Inflammatory macrophage treated with lipopolysaccharide for 1 hour (primary cell): ENCODE measurements at places on chromosomes 16 and 17.

- DNase-seq, result peak; percentile 31
These were observed 763 bp upstream of the ACTG1 start for GRCh38 chr17:81513372-81513752.

DNA sequence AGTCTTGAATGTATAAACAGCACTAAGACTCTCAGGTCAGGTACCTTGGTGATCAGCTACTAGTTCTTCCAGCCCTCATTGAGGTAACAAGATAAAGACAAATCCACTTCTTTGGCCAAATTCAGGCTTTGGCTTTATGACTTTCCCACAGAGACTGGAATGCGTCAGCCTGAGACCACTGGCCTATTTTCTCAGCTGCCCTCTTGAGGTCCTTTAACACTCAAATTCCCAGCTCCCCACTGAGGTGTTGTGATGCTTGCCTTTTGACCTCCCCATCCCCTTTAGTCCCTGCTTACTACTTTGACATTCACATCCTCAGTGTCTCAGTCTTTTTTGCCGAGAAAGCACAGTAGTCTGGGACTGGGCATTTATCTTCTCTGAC lies 10.6 kb downstream of the TNFAIP1 start:
- no peak for DNase-seq

- DNase-seq, result no peak
These were observed 30.9 kb upstream of the FOXF1 start for GRCh38 chr16:86479419-86479818.

GRCh38 chr17:48239603-48239995 lies 132.0 kb downstream of the SNX11 start:
- DNase-seq, result no peak

DNA sequence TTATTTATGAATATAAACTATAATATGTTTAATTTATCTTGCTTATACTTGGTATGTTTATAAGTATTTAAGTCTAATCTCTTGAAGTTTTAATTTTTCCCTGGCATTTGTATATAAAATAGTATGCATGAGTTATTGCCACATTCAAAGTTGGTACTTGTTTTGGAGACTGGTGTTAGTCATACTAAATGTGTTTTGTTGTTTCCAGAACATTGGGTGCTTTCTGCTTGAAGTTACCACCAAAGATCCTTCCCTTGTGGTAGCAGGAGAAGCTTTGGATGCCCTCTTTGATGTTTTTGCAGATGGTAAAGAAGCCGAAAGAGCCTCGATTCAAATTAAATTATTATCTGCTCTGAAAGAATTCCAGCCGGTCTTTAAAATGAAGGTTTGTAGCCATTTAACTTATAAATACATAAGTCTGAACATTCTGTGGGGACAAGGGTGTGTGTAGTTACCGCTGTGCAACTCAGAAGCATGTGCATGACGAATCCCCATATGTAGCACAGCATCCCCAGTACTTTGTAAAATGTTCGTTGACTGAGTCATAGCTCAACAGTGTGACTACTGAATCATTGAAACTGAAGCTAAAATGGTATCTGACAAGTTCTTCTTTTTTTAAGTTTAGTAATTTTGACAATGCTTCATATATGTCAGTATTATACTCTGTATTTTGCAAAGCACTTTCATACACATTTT lies 36.4 kb downstream of the HEATR3 start:
- DNase-seq, result peak; percentile 49

GRCh38 chr17:57874434-57875289 lies 24.8 kb upstream of the MRPS23 start:
- DNase-seq, result peak; percentile 41

DNA sequence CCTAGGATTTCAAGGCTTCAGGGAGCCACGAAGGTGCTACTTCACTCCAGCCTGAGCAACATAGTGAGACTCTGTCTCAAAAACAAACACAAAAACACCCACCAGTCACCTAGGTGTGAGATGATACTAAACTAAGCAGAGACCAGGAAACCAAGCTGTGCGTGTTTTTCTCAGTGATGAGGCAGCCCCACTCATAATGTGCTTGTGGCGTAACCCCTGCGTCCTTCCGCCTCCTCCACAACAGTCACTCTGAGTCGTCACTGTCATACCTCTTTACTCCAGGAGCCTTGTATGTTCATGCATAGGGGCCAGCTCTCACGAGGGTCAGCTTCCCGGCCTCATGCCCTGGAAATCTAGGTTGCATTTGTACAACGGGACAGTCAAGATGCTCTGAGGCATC lies 31.1 kb upstream of the SLC47A1 start:
- peak; percentile 12 for DNase-seq

DNA sequence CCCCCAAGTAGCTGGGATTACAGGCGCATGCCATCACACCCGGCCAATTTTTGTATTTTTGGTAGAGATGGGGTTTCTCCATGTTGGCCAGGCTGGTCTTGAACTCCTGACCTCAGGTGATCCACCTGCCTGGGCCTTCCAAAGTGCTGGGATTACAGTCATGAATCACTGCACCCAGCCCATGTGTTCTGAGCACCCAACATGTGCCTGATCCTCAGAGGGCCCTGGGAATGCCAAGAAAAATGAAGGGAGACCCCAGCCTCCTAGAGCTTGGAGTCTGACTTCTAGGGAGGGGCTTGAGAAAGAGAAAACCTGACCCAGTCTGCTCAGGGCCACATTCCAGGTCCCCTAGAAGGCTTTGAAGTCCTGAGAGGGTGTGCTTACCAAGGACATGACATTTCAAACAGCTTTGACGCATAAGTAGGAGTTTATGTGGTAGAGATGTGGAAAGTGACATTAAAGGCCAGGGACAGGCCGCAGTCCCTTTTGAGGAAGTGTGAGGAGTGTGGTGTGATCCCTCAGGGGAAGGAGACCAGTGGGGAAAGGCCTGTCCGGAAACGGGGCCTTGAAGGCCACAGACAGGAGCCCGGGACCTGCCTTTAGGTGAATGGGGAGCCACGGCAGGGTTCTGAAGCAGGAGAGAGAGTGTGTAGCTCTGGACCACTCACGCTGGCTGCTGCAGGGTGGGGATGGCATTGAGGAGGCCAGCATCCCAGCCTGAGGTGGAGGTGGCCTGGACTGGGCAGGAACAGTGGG lies 1.1 kb upstream of the CCL22 start:
- DNase-seq, result peak; percentile 79

- no peak for DNase-seq
These were observed 152.7 kb downstream of the SOX9 start for GRCh38 chr17:72273289-72274056.

DNA sequence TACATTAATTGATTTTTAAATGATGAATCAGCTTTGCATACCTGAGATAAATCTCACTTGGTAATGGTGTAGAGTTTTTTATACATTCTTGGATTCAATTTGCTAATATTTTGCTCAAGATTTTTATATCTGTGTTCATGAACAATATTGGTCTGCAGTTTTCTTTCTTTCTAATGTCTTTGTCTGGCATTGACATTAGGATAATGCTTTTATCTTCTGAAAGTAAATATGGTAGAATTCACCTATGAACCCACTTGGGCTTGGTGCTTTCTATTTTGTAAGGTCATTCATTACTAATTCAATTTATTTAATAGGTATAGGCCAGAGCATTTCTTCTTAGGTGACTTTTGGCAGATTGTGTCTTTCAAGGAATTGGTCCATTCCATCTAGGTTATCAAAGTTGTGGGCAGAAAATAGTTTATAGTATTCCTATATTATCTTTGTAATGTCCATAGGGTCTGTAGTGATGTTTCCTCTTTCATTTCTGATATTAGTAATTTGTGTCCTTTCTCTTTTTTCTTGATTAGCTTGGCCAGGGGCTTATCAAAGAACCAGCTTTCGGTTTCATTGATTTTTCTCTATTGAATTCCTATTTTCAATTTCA lies 45.6 kb downstream of the NACA2 start:
- no peak for DNase-seq

DNA sequence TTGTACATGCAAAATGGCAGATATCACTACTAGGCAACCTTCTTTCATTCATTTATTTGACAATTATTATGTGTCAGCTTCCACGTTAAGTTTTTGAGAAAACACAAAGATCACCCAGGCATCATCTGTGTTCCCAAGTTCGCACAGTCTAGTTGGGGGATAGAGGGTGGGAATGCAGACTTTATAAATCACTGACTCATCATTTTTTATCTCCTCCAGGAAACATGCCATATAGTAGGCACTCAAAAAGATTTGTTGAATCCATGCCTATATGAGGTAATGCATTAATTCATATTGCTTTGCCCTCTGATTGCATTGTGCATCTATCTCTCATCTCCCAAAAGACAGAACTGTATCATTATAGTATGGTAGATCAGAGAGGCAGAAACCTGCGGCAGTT lies 196.8 kb upstream of the TOX3 start:
- DNase-seq, result no peak

DNA sequence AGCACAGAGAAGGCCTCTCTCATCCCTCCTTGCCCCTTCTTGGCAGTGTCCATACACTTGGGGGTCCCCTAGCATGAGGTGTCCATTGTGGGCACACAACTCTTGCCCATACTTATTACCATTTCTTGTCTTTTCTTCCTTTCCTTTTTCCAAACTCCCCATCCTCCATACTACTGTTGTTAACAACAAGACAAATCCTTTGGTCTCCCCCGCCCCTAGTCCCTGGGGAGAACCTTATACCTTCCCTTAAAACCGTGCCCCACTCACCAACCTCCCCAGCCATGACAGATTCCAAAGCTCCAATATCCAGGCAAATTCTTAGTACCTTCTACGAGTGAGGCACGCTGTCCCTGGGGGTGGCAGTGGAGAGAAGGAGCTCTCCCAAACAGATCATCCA lies 82.9 kb downstream of the GAS7 start:
- no peak for DNase-seq

DNA sequence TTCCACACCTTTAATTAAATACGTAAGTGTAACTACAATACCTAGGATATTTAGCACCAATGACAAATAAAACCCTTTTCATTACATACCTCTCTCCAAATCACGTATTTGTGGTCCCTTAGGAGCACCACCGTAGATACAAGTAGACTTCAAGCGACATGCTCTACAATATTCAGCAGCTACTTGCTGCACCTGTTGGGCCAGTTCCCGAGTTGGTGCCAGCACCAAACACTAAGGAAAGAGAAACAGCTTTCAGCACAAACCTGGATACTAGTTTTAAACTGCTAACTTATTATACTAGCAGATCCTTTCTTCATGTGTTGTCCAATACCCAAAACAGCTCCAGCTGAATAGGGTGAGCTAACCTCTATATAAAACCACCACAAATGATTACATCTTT lies 2.7 kb downstream of the DDX5 start:
- DNase-seq, result no peak

- no peak for DNase-seq
These were observed 24.2 kb downstream of the OMG start for GRCh38 chr17:31272803-31273202.

GRCh38 chr17:47929218-47930000 lies 12.0 kb upstream of the PNPO start:
- DNase-seq, result no peak

- no peak for DNase-seq
These were observed 3.2 kb upstream of the SLC5A2 start for GRCh38 chr16:31479751-31480150.

DNA sequence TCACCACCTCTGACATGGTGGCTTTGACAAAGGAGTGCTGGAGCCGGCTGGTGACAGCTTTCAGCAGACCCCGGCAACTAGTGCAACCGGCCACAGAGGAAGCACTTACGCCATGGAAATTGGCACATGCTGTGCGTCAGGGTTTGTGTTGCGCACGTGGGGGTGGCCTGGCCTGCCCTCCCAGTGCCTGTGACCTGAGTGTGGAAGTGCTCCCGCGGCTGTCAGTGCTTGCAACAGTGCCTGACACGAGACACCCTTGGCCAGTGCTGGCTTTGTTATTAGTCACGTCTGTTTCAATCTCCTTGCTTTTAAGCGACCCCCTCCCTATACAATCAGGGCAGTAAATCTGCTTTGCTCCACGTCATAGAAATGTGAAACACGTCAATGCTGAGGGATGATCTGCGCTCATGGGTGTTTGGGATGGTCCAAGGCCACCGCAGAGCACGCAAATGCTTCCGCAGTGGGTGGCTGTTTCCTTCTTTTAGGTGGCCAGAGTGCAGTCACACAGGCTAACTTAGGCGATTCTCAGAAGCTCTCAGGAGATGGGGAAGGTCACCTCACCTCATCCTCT lies 64.3 kb downstream of the PGS1 start:
- peak; percentile 92 for DNase-seq

DNA sequence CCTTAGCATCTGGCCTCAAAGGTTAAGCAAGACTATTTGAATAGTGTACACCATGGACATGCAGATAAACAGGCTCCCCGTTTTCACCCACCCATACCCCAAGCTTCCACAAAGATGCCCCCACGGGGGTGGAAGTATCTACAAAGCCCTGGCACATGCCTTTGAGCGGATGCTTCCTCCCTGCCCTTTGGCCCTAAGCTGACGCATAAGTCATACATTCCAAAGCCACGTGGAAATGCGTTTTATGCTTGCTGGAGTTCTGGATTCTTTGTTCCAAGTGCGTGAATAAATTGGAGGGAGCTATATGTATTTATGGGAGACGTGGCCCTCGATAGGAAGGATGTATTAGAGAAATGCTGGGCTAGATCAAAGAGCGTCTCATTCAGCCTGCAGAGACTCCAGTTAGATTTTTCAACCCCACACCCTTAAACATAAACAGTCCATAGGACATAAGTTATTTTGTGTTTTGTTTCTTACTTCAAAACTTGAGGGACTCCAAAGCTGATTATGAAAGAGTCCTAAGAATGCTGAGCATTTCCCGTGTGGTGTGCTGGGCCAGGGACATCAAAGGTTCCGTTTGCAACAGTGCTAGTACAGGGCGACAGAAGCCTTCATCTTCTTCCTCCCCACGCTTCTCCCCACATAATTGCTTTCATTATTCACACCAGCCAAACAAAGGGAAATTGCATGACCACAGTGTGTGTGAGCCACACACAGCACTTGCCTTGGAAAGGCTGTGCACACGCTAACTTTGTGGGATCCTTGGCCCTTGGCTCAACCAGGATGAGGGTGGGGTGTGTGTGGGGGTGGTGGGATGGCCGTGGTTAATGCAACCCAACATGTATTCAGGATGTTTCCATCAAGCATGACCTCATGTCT lies 73.6 kb downstream of the WIPI1 start:
- peak; percentile 80 for DNase-seq
